Stimulated activated CD8-positive, alpha-beta memory T cell treated with anti-CD3 and anti-CD28 coated beads, Interleukin-4, amount 100 ng/mL, for 1 hour (primary cell): ENCODE measurements at places on chromosomes 7 and 10.

GRCh38 chr10:60828489-60828852, 50.2 kb downstream of the CDK1 start:
- DNase-seq: no peak

GRCh38 chr10:11856678-11857077, 33.5 kb downstream of the PROSER2 start:
- no peak for DNase-seq

DNA sequence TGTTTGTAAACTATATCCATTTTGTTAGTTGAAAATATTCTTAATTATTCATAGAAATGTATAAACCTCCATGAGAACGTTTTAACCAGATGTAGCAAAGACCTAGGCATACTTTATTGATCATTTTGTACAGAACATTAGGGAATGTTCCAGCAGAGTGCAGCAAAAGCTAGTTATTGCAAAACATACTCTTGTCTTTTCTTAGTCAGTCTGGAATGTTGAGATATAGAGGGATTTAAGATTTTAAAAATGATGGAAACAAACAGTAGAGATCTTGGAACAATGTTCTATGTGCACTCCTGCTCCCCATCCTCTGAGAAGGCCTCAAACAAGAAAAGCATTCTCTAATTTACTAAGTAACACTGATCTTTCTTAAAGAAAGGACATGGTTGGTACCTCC, 292.1 kb downstream of the BBS9 start:
- DNase-seq: no peak

DNA sequence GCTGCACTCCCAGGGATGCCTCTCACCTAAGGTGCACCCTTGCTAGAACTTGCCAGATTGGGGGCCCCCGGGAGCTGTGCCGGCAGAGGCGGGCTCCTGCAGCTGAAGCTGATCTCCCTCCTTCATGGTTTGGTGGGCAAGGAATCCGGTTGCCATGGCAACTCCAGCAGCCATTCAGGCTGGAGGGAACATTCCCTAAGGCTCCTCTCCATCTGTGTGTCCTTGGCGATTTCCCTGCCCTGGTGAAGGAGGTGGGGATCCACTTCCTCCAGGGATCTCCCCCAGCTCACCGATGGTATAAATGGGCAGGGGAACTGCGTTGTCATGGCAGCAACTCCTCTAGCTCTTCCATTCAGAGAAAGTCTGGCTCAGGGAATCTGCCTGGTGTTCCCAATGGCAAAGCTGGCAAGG, 49.6 kb upstream of the GPR158 start:
- DNase-seq: no peak

GRCh38 chr10:100827819-100828737, 82.7 kb downstream of the PAX2 start:
- no peak for DNase-seq

- no peak for DNase-seq
These were observed 81.1 kb upstream of the STEAP1B start for GRCh38 chr7:22581099-22581498.

DNA sequence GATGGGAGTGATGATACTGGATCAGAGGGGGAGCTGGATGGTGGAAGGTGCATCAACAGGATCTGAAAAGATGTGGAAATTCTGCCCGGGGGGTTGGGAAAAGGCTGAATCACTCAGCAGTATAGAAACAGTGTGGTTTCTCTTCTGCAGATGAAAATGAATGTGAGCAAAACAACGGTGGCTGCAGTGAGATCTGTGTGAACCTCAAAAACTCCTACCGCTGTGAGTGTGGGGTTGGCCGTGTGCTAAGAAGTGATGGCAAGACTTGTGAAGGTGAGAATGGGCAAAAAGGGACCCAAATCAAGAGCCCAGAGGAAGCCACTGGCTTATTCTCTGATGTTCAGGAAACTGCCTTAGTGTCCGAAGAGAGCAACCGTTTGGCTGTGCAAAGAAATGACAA, 12.9 kb downstream of the OIT3 start:
- no peak for DNase-seq

DNA sequence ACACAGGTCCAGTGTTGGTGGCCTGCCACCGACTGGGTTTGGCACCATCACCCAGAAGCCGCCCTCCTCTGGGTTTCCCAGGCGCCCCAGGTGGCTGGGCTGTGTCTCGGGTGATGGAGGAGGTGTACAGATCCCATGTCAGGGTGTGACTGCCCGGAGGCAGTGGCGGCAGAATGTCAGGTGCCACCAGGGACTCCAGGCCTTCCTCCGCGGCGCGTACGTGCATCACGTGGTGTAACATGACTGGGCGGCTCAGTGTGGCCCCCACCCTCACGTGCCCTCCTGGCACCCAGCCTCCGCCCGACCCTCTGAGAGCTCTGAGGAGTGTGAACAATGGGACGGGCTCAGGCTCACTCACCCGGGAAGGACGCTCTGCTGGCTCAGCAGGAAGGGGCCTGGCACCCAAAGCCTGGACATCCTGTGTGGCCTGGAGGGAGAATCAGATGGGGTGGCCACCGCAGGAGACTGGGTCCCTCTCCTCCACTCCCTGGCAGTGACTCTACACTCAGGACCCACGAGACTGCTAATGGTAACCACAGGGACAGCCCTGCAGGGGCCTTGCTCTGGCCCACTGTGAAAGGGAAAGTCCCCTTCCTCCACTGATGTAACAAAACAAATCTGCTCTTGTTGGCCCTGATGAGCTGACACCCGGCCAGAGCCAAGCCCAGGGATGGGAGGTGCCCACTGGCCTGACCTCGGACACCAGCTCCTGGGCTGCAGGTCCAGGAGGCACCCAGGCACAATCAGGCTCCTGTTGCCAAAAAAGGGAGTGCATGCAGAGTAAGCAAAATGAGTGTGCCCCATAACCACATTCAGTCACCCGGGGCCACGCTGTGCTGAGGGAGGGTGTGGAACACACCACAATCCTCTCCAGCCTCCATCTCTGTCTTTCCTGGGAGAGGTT, 164.8 kb downstream of the PRKAG2 start:
- no peak for DNase-seq

- no peak for DNase-seq
These were observed 19.2 kb downstream of the TMEM273 start for GRCh38 chr10:49168831-49169500.

DNA sequence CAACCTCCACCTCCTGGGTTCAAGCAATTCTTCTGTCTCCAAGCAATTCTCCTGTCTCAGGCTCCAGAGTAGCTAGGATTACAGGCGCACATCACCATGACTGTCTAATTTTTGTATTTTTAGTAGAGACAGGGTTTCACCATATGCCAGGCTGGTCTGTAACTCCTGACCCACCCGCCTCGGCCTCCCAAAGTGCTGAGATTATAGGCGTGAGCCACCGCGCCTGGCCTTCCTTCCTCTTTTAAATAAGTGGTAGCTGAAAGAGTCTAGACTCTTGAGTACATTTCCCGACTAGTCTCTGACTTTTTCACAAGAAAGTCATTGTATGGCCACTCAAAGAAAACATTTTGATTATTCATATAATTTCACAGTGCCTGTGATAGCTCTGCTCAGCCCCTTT, 636.2 kb upstream of the ANKRD30A start:
- no peak for DNase-seq

DNA sequence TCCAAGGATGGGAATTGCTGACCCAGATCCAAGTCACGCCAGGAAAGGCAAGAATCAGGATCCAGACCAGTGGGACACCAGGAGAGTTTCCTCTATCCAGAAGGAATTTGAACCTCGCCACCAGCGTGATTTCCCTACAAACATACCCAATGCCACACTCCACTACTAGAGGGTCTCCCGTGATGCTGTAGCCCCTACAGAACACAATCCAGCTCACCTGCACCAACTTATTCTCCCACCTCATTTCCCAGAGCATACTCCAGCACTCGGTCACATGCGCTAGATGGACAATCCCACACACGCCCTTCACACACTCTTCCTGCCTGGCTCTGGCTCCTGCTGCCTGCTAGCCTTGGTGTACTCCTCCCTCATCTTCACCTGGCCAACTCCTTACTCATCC, 142.1 kb upstream of the PDE1C start:
- no peak for DNase-seq

DNA sequence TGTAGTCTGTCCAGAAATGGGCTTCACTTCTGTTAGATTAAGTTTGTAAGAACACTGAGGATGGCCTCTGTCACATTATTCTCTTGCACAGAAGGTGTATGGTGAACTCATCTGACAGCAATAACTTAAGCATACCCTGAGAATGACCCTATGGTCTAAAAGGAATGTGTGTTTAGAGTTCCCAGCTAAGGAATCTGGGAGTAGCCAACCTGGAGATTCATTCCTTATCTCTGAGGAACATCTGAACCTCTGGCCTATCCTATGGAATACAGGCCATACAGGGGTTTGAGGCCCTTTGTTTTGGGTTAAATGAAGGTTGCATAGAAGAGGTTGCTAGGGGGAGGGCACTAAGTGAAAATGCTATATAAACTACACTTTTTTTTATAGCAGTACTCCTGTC, 41.4 kb downstream of the LAMB4 start:
- DNase-seq: no peak

DNA sequence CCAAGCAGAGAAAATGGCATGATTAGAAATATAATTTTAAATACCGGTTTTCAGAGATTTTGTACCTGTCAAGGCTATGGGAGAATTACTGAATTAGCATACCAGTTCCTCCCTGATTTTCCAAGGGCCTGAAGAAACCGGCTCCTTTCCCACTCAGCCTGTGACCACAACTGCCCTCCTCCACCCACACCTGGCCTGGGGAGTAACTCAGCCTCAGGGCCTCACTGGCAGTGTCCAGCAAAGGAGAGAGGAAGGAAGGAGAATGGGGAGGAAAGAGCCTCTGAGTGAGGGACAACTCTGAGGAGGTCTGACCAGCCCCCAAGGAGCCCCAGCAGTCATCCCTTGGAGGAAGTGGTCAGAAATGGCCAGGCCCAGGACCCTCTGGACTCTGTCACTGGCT, 98.0 kb upstream of the LYZL2 start:
- no peak for DNase-seq

DNA sequence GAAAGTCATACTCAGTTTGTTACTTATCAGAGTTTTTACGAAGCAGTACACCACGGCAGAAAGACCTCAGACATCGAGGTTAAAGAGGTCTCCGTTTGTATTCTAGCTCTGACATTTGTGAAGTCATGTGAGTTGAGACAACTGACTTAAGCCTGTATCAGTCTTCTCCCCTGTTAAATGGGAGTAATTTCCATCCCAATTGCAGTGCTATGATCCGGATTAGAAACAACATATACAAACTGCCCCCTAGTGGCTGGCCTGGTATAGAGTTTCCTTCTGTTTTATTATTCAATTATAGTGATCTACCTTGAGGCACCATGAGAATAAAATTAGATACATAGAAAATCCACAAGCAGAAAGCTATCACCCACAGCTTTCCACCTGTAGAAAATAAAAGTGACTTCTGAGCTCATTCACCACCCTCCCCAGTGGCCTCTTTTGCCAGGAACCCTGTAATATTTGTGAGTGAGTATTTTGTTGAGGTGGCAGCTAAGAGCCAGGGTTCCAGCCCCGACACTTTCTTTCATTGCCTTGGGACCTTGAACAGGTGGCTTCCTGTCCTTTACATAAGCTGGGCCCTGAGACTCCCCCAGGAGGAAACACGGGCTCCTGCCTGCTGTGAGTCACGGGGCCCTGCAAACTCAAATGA, 607.2 kb upstream of the MGMT start:
- no peak for DNase-seq

GRCh38 chr10:24756283-24756682, 32.6 kb upstream of the ARHGAP21 start:
- no peak for DNase-seq

- no peak for DNase-seq
These were observed 35.2 kb upstream of the EBLN1 start for GRCh38 chr10:22252801-22253579.
